ENCODE measurements at places on chromosomes 7 and 10.

GRCh38 chr7:36532981-36533499, 143.4 kb downstream of the ANLN start:
- no peak for DNase-seq

DNA sequence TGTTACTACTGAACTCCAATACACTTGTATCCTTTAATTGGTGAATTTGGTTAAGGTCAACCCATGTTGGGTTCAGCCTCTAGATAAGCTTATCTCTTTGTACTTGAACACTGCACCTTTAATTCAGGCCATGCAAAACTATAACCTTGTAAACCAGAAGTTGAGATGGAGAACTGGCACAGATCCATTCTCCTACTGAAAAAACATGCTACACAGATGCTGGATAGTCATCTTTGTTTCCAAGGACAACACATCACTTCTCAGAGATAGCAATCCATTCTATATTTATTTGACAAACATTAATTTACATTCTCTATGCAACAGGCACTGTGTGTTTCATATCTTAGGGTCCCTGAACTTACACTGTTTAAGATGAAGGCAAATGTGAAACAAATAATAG, 2.9 kb upstream of the CDK14 start:
- DNase-seq: no peak

GRCh38 chr7:95191795-95192194, 132.5 kb downstream of the PON1 start:
- DNase-seq: no peak

- DNase-seq: no peak
These were observed 53.1 kb upstream of the CXCL12 start for GRCh38 chr10:44437840-44438511.

DNA sequence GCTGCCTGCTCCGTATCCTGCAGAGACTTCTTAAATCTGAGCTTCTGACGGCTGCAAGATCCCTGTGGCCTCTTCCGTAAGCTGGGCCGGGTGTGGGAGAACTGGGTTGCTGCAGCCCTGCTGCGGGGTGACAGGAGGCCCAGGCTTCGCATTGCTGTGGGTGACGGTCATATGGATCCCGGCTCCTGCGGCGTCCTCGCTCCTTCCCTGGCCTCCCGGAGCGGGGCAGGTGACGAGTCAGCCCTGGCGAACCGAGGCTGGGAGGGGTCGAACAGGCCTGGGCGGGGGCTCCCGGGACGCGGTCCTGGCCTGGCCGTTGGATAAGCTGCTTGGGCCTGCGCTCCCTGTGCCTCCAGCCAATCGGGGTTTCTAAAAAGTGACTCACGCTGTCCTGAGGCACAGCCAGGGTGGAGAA, 7.8 kb upstream of the UBE2D1 start:
- no peak for DNase-seq

DNA sequence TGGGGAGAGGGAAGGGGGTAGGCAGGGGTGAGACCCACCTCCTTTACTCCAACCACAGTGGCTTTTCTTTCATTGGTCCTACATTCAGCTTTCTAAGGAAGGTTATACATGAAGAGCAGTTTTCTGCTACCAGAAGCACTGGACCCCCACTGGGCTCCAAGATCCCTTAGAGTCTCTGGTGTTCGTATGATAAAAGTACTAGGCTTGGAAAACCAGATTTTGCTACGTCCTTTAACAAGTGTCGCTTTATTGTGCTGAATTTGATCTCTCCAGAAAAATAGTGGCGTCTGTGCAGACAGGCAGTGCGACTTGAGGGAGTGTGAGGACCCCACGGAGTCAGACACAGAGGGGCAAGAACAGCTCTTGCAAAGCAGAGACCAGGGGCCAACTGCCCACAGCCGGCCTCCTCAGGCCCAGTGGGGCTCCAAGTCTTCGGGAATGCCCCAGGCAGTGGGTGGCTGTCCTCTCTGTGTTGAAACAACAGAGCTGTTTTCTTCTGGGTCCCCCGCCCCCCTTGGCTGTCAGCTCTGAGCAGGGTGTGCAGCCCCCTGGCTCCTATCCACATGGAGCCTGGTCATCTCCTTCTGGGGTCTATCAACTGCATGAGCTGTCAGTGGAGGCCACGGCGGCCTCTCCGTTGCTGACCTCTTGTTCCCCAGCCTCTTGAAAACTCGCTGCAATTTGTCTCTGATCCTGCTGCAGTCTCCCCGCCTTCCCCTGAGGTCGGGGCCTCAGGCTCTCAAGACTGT, 333.2 kb downstream of the RPS24 start:
- DNase-seq: no peak

- no peak for DNase-seq
These were observed 220.3 kb upstream of the ZNF32 start for GRCh38 chr10:43868952-43869351.

DNA sequence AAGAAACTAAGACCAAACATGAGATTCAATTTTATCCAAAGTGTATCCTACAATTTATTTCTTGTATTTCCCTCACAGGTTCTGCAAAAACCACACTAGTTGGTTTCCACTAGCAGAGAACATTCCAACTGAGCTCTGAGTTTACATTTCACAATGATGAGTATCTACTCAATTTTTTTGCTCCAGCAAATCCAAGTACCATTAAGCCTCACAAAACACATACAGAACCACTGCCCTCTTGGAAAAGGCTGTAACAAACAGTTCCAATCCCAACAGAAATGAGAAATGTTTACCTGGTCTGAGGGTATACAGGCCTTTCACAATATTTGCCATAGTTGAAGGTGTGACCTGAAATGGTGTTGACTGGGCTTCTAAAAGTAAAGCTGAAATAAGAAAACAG, 59.9 kb downstream of the CACUL1 start:
- no peak for DNase-seq

DNA sequence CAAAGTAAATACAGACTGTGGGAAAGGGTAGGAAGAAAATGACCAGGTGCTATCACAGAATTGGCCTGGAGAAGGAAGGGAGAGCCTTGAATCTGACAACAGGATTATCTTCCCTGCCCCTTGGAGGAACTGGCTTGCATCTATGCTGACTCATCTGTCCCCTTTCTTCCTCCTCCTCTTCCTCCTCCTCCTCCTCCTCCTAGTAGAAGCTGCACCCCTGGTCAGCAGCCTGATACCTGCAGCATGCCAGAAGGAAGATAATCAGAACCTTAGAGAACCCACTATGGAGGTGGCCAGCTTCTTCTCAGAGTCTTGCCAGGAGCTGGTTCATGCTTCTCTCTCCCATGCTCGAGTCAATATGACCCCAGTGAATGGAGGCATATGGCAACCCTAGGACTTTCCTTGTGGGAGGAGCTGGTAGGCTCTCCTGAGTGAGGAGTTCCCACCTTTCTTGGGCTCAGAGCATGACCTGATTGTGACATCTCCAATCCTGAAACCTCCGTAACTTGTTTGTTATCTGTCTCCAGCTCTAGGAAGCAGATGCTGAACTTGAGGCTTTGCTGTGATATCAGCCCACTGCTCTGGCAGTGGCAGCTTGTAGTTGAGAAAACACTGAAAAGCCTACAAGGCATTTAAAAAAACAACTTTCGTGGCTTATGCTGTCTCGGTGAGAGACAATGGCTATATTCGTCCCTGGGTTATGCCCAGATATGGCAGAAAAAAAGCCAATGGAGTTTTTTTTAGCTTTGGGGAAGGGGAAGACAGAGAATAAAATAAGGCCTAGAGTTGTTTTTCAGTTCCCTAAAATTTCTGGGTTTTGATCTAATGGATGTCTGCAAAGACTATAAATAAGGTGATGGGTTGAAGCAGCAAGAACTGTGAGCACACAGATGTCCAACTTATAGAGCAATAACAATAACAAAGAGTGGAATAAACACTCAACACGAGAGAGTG, 60.6 kb downstream of the CDHR3 start:
- DNase-seq: no peak

DNA sequence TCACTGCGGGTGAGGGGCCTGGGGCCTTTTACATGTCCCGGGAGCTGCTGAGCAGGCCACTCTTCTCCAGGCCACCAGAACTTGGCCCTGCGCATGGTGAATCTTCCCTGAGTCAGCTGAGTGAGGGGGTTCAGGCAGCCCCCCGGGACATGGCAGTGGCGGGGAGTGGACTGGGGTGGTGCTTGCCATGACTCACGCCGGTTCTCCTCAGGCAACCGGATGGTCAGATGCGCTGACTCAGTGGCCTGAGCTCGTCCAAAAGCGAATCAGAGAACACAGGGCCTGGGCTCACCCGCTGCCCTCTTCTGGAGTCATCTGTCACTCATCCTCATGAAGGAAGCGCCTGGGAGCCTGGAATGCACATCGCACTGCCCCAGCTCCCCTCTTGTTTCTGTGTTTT, 33.5 kb downstream of the HTRA1 start:
- DNase-seq: no peak

GRCh38 chr7:30232391-30232790, 52.0 kb upstream of the ZNRF2 start:
- DNase-seq: no peak

- DNase-seq: no peak
These were observed 84.5 kb downstream of the SORBS1 start for GRCh38 chr10:95476469-95477174.

DNA sequence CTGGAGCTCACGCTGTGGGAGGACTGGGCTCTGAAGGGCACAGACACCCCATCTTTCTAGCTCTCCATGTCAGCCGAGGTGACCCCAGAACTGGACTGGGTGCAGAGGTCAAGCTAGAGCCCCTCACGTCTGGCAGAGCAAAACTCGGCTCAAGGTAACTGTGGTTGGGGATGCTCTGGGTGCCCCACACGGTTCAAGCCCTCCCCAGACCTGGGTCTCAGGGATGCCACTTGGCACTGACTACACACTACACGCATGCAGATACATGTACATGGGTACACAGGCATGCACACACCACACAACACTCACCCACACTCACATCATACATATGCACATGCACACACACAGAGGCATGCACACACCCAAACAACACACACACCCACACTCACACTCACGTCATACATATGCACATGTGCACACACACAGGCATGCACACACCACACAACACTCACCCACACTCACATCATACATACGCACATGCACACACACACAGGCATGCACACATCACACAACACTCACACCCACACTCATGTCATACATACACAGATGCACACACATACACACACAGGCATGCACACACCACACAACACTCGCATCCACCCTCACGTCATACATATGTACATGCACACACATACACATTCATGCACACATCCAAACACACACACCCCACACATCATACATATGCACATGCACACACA, 219.3 kb downstream of the DNAJB6 start:
- DNase-seq: no peak

DNA sequence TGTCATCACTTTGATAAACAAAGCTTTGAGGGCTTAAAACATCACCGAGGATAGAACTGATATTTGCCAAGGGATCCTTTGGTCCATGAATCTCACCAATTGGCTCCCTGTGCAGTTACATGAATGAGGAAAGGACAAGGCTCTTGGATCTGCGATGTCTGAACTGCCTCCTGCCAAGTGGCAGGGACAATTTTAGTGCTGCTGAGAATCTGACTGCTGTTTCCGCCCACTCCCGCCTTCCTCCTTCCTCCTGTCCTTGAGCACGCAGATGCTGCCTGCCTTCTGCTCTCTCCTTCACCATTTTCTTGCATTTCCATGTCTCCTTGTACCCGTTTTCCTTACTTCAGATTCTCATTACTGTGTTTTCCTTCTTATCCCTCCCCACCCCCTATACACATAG, 26.8 kb upstream of the ITPRID1 start:
- DNase-seq: no peak

GRCh38 chr10:5788969-5789368, 24.3 kb downstream of the GDI2 start:
- no peak for DNase-seq

DNA sequence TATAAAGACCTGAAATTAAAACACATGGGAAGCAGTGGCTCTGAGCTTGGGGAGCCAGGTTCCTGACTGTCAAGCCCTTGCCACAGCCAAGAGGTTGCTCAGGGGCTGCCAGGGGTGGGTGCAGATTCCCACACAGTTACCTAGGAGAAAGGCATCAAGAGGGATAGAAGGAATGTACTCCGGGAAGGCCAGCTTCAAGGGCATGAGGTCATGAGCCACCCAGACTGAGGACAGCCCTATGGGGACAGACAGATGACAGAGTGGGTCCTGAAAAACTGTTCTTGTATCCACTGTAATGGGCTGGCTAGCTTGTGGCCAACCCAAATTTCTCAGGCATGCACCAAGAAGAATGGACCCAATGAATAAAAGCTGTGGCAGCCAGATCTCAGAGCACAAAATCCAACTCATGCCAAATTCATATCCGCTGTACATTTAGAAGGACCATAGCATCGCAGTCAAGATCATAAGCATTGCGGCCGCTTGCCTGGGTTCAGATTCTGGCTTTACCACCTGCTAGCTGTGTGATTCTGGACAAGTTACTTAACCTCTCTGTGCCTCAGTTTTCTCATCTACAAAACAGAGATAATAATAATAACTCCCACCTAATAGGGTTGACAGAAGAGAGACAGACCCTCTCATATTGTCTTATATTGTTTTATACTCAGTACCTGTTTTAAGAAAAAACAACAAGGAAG, 44.9 kb upstream of the KCNMA1 start:
- no peak for DNase-seq

GRCh38 chr10:60573336-60573735, 183.7 kb upstream of the ANK3 start:
- no peak for DNase-seq

- no peak for DNase-seq
These were observed 106.4 kb upstream of the GJD4 start for GRCh38 chr10:35498693-35499092.

DNA sequence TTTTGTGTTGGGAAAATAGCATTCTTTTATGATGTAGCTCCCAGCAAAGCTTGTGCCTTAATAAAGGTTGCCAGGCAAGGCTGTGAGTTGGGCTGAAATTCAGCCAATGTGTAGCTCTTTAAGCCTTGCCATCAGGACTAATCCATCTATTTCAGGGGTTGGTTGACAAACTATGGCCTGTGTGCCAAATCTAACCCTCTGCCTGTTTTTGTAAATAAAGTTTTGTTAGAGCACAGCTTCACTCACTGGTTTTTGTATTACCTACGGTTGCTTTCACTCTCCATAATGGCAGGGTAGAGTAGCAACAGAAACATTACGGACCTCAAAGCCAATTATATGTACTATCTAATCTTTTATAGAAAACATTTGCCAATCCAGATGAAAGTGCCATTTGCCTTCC, 638.1 kb upstream of the POT1 start:
- DNase-seq: no peak

GRCh38 chr10:129740532-129741279, 223.4 kb downstream of the EBF3 start:
- no peak for DNase-seq

DNA sequence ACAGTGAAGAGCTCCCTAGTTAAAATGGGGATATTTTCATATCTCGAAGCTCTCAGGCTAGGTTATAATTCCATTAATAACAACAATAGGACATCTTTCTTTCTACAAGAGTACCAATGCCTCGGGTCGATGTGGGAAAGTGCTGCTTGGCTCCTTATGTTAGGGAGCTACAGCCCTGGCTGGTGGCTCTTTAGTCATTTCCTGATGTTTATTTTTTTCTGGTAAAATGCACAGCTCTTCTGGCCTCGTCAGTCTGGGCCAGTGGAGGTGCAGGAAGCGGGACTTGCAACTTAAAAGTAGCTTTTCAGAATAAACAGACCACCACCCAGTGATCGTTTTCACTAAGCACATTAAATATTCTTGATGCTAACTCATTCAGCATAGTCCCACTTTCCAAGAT, 58.3 kb downstream of the MKX start:
- DNase-seq: no peak
